ENCODE measurements at places on chromosomes 2 and 18. TPM values are rescaled to one million over a fixed set of nuclear protein-coding genes. Genes with fewer than 3 reads are reported as not detected.

DNA sequence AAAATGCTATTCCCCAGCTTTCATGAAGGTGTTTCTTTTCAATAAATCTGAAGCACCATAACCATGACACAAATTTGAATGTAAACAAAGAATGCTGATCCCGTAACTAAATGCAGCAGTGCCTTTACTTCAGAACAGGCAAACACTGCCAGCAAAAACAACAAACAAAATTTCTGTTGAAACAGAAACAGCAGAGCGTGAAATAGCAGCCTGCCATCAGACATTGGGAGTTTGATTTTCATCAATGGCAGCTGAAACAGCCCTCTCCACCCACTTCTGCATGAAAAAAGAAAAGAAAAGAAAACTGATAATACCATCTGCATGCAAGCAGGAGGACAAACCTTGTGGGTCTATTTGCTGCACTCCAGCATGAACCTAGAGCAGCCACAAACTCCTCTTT is 128.3 kb downstream of the CDH2 start:
- no peak overlapping the region for H3K4me3 ChIP-seq
- H3K36me3 ChIP-seq = no peaks in the 10 kb centered on the region
- H3K27ac ChIP-seq = no peak overlapping the region
- no peak for DNase-seq
- H3K4me1 ChIP-seq = no peaks in the 10 kb centered on the region

- H3K4me1 ChIP-seq = no peaks in the 10 kb centered on the region
- H3K27ac ChIP-seq = no peak overlapping the region
- no peak overlapping the region for H3K4me3 ChIP-seq
- H3K27me3 ChIP-seq = no peaks in the 10 kb centered on the region
These were observed 10.1 kb upstream of the GAD1 start for GRCh38 chr2:170806548-170806947.

- DNase-seq = no peak
- H3K4me3 ChIP-seq = no peak overlapping the region
- H3K27ac ChIP-seq = peak overlapping the region; percentile 19
- H3K4me1 ChIP-seq = peaks cover 11% of the 10 kb centered on the region
These were observed 9.6 kb upstream of the DYNC2LI1 start for GRCh38 chr2:43764086-43764705.

DNA sequence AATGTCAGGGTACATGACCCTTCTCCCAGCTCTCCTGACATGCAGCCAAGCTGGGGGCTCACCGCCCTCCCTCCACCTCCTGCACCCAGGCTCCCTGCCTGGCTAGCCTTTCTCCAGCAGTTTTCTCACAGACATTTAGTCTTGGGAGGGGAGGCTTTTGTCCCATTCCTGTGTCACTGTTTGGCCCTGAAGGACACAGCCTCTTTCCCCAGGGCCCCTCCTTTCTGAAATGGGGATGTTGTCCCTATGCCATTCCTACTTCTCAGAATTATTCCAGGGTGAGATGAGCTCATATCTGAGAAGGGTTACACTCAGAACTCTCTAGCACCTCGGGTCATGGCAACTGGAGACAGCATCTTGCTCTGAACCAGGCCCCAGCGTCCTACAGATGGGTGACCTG is 47.3 kb upstream of the MRPL33 start:
- no peaks in the 10 kb centered on the region for H3K36me3 ChIP-seq
- no peak for DNase-seq
- H3K27me3 ChIP-seq = no peaks in the 10 kb centered on the region
- no peak overlapping the region for H3K4me3 ChIP-seq
- H3K27ac ChIP-seq = no peak overlapping the region

DNA sequence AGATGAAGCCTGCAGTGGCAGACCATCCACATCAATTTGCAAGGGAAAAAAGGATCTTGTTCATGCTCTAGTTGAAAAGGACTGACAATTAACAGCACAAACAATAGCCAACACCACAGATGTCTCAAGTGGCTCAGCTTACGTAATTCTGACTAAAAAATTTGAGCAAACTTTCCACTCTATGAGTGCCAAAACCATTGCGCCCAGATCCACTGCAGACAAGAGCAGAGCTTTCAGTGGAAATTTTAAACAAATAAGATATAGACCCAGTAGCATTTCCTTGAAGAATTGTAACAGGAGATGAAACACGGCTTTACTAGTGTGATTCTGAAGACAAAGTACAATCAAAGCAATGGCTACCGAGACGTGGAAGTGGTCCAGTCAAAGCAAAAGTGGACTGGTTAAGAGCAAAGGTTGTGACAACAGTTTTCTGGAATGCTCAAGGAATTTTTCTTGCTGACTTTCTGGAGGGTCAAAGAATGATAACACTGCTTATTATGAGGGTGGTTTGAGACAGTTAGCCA is 12.0 kb upstream of the ZNF396 start:
- no peaks in the 10 kb centered on the region for H3K4me1 ChIP-seq
- no peaks in the 10 kb centered on the region for H3K36me3 ChIP-seq
- H3K4me3 ChIP-seq = no peak overlapping the region
- peaks cover 4% of the 10 kb centered on the region for H3K27me3 ChIP-seq
- DNase-seq = no peak

GRCh38 chr2:179837408-179837807 is 24.0 kb downstream of the ZNF385B start:
- no peak overlapping the region for H3K4me3 ChIP-seq
- no peaks in the 10 kb centered on the region for H3K36me3 ChIP-seq
- H3K4me1 ChIP-seq = no peaks in the 10 kb centered on the region
- H3K27ac ChIP-seq = no peak overlapping the region
- no peak for DNase-seq

DNA sequence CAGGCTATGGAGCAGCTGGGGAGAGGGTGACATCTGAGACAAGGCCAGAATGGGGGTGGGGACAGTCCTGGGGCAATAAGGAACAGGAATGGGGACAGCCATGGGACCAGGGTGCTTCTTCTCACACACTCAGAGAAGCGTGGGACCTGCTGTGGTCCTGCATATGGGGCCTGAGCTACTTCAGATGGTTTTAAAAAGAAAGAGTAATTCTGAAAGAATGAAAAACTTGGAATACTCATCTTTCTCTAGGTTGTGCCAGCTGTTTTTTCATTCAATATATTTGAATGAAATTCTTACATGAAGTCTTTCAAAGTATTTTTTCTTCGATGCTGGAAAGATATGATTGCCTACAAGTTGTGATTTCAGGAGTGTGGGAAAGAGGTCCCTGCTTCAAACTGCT is 227.5 kb upstream of the APCDD1 start:
- no peak overlapping the region for H3K27ac ChIP-seq
- DNase-seq = no peak
- no peak overlapping the region for H3K4me3 ChIP-seq
- H3K27me3 ChIP-seq = no peaks in the 10 kb centered on the region
- no peaks in the 10 kb centered on the region for H3K4me1 ChIP-seq
- H3K36me3 ChIP-seq = no peaks in the 10 kb centered on the region

- DNase-seq = no peak
- H3K4me3 ChIP-seq = no peak overlapping the region
- no peaks in the 10 kb centered on the region for H3K27me3 ChIP-seq
- H3K36me3 ChIP-seq = no peaks in the 10 kb centered on the region
These were observed 18.7 kb upstream of the NABP1 start for GRCh38 chr2:191659198-191659597.

DNA sequence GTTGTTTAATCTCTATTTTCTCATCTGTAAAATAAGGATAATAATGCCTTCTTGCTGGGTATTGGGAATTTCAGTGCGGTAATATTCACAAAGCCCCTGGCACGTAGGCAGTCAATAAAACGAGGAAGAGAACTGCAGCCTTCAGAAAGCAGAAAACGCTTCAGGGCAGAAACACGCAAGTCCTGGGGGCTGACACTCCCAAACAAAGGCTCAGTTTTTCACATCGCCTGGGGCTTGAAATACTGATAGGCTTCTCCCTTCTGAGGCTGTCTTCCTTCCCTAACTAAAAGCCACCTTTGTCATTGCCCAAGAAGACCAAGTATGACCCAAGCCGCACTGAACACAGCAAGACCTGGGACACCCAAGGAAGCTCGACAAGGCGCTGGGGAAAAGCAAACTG is 32.4 kb downstream of the TMEM177 start:
- no peak overlapping the region for H3K27ac ChIP-seq
- peaks cover 2% of the 10 kb centered on the region for H3K27me3 ChIP-seq
- no peak overlapping the region for H3K4me3 ChIP-seq
- H3K4me1 ChIP-seq = no peaks in the 10 kb centered on the region
- no peak for DNase-seq
- H3K36me3 ChIP-seq = no peaks in the 10 kb centered on the region

- H3K27ac ChIP-seq = no peak overlapping the region
- no peaks in the 10 kb centered on the region for H3K36me3 ChIP-seq
- no peak for DNase-seq
- H3K27me3 ChIP-seq = no peaks in the 10 kb centered on the region
- no peak overlapping the region for H3K4me3 ChIP-seq
These were observed 450.6 kb upstream of the ST6GAL2 start for GRCh38 chr2:107336526-107336925.

DNA sequence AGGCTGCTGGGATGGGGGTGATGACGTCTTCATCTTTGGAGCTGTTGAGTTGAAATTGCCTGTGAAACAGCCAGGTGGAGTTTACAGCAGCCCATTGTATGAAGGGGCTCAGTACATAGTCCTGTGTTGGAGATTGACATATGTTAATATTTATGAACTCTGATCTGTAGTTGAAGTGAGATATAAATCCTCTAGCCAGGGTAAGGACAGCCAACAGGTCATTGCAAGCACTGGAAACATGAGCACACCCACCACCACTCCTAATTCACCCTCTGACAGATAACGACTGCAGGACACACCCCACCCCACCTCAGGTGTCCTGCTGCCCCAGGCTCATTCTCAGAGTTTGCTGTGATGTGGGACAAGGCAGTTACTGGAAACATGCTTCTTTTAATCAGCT is 112.4 kb upstream of the TRIB2 start:
- no peaks in the 10 kb centered on the region for H3K36me3 ChIP-seq
- DNase-seq = peak; percentile 9
- H3K4me1 ChIP-seq = no peaks in the 10 kb centered on the region

- H3K27me3 ChIP-seq = peaks cover 2% of the 10 kb centered on the region
- H3K4me1 ChIP-seq = no peaks in the 10 kb centered on the region
- no peak overlapping the region for H3K27ac ChIP-seq
- no peak overlapping the region for H3K4me3 ChIP-seq
- no peaks in the 10 kb centered on the region for H3K36me3 ChIP-seq
- DNase-seq = no peak
These were observed 44.8 kb upstream of the ANKRD62 start for GRCh38 chr18:12048827-12049175.

GRCh38 chr2:197858607-197859140 is 54.3 kb downstream of the PLCL1 start:
- H3K27ac ChIP-seq = no peak overlapping the region
- H3K27me3 ChIP-seq = no peaks in the 10 kb centered on the region
- no peak overlapping the region for H3K4me3 ChIP-seq

DNA sequence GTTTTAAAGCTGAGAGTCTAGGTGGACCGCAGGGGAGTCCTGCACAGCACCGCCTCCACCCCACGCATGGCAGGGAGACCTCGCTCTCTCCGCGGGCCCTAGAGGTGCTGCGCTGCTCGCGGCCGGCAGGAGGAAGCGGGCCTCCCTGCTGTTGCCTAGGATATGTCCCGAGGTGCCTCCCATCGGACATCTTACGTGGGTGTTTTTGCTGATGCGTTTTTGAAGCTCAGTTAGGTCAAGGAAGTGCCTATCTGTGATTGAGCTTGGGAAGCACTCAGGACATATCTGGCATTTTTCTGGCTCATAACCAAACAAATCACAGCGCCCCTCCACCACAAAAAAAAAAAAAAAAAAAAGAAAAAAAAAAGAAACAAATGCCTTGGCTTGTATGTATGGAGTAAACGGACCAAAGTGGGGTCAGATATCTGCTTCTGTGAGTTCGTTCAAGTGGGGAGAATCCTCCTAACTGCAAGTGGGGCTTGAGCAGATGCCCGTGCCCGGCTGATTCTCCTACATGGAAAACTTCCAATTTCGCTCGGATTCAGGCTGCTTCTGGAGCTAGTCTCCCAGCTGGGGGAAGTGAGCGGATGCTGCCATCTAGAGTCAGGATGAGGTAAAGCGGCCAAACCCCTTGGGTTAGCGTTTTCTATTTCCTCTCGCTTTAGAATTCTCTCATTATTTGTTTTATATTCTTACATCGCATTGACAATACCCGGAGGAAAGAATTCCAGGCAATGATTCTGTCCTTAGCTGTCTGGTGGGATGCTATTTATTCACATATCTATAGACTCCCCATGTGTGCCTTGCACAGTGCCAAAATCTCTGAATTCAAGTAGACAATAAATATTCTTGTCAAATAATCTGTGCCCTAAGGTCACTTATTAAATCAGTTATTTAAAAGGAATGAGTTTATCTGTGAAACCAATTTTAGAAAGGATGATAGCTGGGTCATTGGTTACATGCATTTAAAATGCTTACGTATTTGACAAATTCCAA is 95.3 kb downstream of the CD8B2 start:
- no peaks in the 10 kb centered on the region for H3K36me3 ChIP-seq
- H3K27me3 ChIP-seq = peaks cover 52% of the 10 kb centered on the region
- H3K4me1 ChIP-seq = peaks cover 3% of the 10 kb centered on the region
- peak overlapping the region; percentile 15 for H3K4me3 ChIP-seq

- H3K36me3 ChIP-seq = peaks cover 4% of the 10 kb centered on the region
- no peaks in the 10 kb centered on the region for H3K27me3 ChIP-seq
- H3K4me3 ChIP-seq = no peak overlapping the region
- H3K4me1 ChIP-seq = no peaks in the 10 kb centered on the region
- no peak overlapping the region for H3K27ac ChIP-seq
These were observed 31.5 kb downstream of the ACSL3 start for GRCh38 chr2:222892321-222892720.

DNA sequence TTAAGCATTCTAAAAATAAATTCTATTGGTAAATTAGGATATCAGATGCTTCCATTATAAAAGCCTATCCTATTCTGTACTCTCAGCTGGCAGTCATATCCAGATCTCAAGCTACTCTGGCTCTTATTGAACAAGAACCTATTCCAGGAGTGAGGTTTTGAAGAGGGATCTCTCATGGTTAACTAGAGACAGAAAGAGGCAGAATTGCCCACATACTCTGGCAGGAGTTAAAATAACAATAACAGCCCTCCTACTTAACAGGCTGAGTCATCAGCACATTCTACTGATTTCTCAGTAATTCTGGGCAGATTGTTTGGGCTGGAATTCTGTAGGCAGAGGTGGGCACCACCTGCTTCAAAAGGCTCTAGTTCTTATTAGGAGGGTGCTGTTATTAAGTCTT is 142.0 kb upstream of the UNC80 start:
- no peaks in the 10 kb centered on the region for H3K27me3 ChIP-seq
- no peak overlapping the region for H3K4me3 ChIP-seq
- H3K4me1 ChIP-seq = no peaks in the 10 kb centered on the region
- H3K36me3 ChIP-seq = no peaks in the 10 kb centered on the region
- no peak for DNase-seq

- no peak overlapping the region for H3K27ac ChIP-seq
- H3K36me3 ChIP-seq = peaks cover 17% of the 10 kb centered on the region
- no peak for DNase-seq
These were observed 120.6 kb upstream of the BOD1L2 start for GRCh38 chr18:57026316-57026715.

The ZBTB7C gene
- polyA plus RNA-seq = 1.7 TPM

The FEV gene
- polyA plus RNA-seq = 11.9 TPM

The TMEM37 gene
- polyA plus RNA-seq = 70.7 TPM

The VAMP8 gene
- polyA plus RNA-seq = 158 TPM

The LRATD1 gene
- 67.3 TPM for polyA plus RNA-seq

The RAMP1 gene
- polyA plus RNA-seq = 76.1 TPM

The TNFRSF11A gene
- polyA plus RNA-seq = 21.7 TPM
